ENCODE measurements at places on chromosomes 7 and 10.

DNA sequence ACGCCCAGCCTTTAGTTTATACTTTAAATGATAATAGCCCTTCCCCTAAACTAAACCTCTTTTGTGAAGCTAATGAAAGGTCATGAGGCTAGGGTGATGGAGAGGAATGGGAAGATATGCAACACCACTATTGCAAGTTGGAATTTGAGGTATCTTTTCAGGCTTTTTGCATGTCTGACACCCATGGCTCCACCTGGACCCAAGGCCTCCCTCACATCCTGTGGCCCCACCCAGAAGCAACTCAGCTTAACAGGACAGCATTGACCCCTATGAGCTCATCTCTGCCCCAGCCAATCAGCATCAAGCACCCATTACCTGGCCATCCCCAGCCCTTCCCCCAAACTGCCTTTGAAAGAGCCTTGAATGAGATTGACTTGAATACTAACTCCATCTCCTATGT, 674.2 kb upstream of the NRP1 start:
- H3K27ac ChIP-seq: no peak overlapping the region
- no peak for DNase-seq
- no peaks in the 10 kb centered on the region for H3K4me1 ChIP-seq
- no peaks in the 10 kb centered on the region for H3K36me3 ChIP-seq

- DNase-seq: no peak
- no peak overlapping the region for H3K4me3 ChIP-seq
- no peaks in the 10 kb centered on the region for H3K4me1 ChIP-seq
- no peaks in the 10 kb centered on the region for H3K27me3 ChIP-seq
These were observed 33.1 kb downstream of the SCRN1 start for GRCh38 chr7:29956487-29956836.

GRCh38 chr10:127303105-127303504, 106.7 kb upstream of the INSYN2A start:
- no peaks in the 10 kb centered on the region for H3K36me3 ChIP-seq
- H3K27me3 ChIP-seq: no peaks in the 10 kb centered on the region
- H3K27ac ChIP-seq: no peak overlapping the region
- no peaks in the 10 kb centered on the region for H3K4me1 ChIP-seq

- no peaks in the 10 kb centered on the region for H3K27me3 ChIP-seq
- H3K4me3 ChIP-seq: peak overlapping the region; percentile 84
- H3K4me1 ChIP-seq: 0 out of 2 replicates have a peak, but pooled peaks cover 11% of the 10 kb centered on the region
- no peaks in the 10 kb centered on the region for H3K36me3 ChIP-seq
These were observed 57.1 kb upstream of the PCGF5 start for GRCh38 chr10:91163269-91163868.

- no peak overlapping the region for H3K4me3 ChIP-seq
- H3K36me3 ChIP-seq: no peaks in the 10 kb centered on the region
- DNase-seq: no peak
These were observed 22.0 kb upstream of the CUX1 start for GRCh38 chr7:101795461-101795860.

DNA sequence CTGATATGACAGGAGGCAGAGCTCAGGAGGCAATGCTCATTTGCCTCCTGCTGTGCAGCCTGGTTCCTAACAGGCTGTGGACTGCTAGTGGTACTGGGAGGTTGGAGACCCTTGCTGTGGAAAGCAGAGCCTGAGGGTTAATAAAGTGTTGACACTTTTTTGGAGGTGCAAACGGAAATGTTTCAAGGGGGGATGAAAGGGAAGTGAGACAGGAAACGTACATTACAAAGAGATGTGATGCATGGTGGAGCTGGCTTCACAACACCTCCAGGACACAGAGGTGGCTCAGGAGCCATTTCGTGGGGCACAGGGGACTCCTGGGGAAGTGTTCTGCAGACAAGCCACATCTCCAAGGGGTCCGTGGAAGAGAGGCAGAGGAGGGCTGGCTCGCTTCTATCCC, 137.6 kb upstream of the SVIL start:
- H3K27me3 ChIP-seq: no peaks in the 10 kb centered on the region
- no peak for DNase-seq
- no peak overlapping the region for H3K4me3 ChIP-seq
- peaks cover 15% of the 10 kb centered on the region for H3K4me1 ChIP-seq

GRCh38 chr10:127649642-127650041, 87.3 kb upstream of the FOXI2 start:
- no peak overlapping the region for H3K27ac ChIP-seq
- no peak for DNase-seq
- no peaks in the 10 kb centered on the region for H3K27me3 ChIP-seq
- no peak overlapping the region for H3K4me3 ChIP-seq
- H3K36me3 ChIP-seq: no peaks in the 10 kb centered on the region

DNA sequence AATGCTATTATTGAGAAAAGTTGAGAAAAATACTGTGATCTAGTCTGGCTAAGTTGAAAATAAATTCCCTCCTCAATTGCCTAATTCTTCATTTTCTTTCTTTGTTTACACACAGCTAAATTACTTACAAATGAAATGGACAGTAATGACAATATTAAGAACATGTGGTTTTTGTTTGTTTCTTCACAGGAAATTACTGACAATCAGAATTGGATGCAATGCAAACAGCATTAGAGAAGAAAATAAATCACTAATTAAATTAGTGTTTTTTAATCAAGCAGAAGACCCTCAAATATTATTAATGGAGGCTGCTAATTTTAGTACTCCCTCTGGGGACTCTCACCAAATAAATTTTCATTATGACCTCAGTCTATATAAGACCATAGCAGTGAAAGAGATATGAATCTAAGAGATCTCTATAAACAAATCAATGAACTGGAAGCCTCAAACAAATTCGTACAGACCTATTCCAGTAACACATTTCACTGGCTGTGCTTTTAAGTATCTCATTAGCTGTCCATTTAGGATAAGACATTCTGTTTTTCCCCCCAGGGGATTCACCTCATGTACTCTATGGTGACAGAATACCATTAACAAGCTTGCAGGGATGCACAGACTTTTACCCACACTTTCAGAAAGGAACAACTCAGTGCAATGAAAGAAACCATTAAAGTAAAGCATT, 202.0 kb upstream of the DGKB start:
- H3K27me3 ChIP-seq: no peaks in the 10 kb centered on the region
- no peak overlapping the region for H3K27ac ChIP-seq
- H3K36me3 ChIP-seq: no peaks in the 10 kb centered on the region
- no peak for DNase-seq
- H3K4me1 ChIP-seq: no peaks in the 10 kb centered on the region
- H3K4me3 ChIP-seq: no peak overlapping the region

DNA sequence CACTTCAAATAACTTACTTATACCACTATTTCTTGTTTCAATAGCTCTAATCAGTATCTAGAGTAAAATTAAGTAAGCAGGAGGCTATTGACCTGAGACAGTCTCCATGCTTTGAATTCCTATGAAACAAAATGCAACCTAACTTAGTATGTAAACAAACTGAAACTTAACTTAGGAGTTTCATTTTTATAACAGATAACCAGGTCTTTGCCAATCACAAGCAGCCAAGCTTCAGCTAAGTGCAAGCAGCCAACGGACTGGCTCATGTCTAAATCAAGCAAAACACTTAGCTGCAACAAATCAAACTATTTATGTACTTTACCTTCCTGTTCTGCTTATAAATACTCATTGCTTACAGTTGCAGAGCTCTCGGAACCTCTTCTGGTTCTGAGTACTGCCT, 4.4 kb upstream of the GSTK1 start:
- H3K36me3 ChIP-seq: no peaks in the 10 kb centered on the region
- DNase-seq: no peak
- no peaks in the 10 kb centered on the region for H3K27me3 ChIP-seq
- H3K4me3 ChIP-seq: no peak overlapping the region
- H3K27ac ChIP-seq: peak overlapping the region; percentile 77
- peaks cover 40% of the 10 kb centered on the region for H3K4me1 ChIP-seq

- no peaks in the 10 kb centered on the region for H3K4me1 ChIP-seq
- DNase-seq: no peak
- H3K27ac ChIP-seq: no peak overlapping the region
- H3K4me3 ChIP-seq: no peak overlapping the region
- no peaks in the 10 kb centered on the region for H3K36me3 ChIP-seq
These were observed 22.9 kb upstream of the LARP4B start for GRCh38 chr10:954396-954795.

- H3K36me3 ChIP-seq: no peaks in the 10 kb centered on the region
- no peaks in the 10 kb centered on the region for H3K27me3 ChIP-seq
- peak overlapping the region; percentile 67 for H3K27ac ChIP-seq
- peaks cover 29% of the 10 kb centered on the region for H3K4me1 ChIP-seq
- DNase-seq: peak; percentile 87
These were observed 6.1 kb upstream of the NCAPG2 start for GRCh38 chr7:158710651-158711102.

DNA sequence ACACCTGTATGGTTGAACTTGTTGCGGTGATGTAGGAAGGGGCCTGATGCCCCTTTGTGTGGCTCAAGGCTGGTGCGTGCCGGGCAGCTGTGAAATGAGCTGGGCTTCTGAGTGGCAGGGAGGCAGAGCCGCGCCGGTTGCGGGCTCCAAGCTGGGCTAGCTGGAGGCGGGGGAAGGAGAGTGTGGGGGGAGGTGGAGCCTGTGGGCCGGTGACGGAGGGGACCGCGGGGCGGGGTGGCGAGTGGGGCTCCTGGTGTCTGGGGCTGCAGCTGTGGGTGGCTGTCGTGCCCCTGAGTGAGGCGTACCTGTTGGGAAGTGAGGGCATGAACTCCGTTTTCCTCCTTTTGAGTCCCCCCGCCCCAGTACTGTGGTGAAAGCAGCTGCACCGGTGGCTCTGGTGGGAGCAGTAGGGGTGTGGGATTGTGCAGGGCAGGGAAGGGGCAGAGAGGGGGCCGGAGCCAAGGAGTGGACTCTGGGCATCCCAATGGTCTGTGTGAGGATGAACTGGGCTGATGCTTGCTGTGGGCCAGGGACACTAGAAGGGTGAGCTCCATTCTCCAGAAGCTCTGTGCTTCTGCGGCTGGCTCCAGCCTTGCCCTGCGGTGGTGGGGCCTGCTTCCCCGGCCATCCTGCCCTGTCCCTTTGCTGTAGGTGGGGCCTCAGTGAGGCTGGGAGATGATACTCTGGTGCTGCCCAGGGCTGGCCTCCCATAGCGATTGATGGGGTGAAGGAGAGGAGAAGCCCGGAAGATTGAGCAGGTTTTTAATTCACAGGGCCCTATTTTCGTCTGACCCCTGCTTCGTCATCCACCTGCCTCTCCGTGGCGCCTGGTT, 41.7 kb downstream of the INPP5A start:
- no peak for DNase-seq
- no peaks in the 10 kb centered on the region for H3K36me3 ChIP-seq
- no peak overlapping the region for H3K4me3 ChIP-seq

DNA sequence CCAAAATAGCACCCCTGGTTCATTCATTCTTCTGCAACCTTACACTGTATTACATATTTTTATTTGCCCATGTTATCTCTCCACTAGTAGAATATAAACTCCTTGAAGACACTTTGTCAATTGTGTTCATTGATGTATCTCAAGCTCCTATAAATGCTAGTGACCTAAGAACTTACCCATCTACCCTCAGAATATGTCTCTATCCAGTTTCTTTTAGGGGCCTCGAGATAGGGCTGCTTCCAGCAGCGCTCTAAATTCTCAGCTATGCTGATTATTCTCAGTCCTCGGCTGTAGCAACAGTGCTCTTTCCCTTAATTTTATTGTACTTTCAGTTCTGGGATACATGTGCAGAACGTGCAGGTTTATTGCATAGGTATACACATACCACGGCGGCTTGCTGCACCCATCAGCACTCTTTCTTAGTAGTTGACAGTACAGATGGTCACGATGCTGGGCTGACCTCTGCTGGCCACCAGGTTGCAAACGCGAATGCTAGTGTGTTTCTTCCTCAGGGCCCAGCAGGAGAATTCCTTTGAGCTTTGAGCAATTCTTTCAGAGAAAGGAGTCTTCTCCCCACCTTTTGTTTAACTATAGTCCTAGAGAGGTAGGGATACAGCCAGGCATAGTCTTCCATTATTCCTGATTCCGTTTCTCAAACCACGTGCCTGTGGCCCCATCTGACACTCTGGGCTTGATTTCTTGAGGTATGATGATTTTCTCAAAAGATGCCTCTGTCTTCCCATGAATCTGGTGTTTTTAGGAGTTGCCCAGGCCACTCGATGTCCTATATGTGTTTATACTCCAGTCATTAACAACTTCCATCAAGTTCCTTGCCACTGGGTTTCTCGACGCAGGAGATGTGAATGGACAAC, 49.1 kb upstream of the CDC14C start:
- H3K36me3 ChIP-seq: no peaks in the 10 kb centered on the region
- no peak overlapping the region for H3K4me3 ChIP-seq
- no peak for DNase-seq
- H3K4me1 ChIP-seq: no peaks in the 10 kb centered on the region
- no peaks in the 10 kb centered on the region for H3K27me3 ChIP-seq

- no peak overlapping the region for H3K27ac ChIP-seq
- H3K27me3 ChIP-seq: no peaks in the 10 kb centered on the region
- H3K4me1 ChIP-seq: no peaks in the 10 kb centered on the region
- H3K36me3 ChIP-seq: no peaks in the 10 kb centered on the region
These were observed 112.8 kb downstream of the LARP4B start for GRCh38 chr10:818526-819220.

DNA sequence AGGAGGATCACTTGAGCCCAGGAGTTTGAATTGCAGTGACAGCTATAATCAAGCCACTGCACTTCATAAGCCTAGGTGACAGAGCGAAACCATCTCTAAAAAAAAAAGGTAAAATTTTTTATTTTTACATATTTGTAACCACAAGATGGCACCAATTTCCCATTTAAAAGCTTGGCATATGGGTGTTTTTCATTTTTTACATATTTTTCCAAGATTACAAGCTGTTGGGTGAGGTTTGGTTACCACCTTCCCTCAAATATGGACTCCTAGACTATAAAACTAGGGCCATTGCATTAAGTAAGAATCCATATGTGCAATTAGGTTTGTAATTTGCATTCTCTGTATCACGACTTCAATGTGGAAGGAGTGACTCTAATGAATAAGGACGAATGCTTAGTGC, 129.3 kb upstream of the ACBD5 start:
- H3K27ac ChIP-seq: no peak overlapping the region
- H3K27me3 ChIP-seq: peaks cover 17% of the 10 kb centered on the region
- no peak for DNase-seq
- H3K4me1 ChIP-seq: no peaks in the 10 kb centered on the region
- no peaks in the 10 kb centered on the region for H3K36me3 ChIP-seq

DNA sequence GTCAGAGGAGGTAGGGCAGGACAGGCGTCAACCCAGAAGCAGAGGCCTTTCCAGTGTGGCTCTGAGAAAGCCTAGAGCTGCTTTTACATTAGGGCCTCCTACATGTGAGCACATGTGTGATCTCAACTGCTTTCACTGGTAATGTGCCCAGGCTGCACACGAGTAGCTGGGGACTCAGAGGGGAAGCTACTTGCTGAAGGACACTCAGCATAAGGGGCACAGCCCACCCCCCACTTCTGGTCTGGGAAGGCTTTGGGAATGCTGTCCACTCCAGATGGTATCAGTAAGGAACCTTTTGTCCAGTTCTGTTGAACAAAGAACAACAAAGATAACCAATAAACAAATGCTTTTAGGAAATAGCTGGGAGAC, 18.9 kb downstream of the PRF1 start:
- no peak for DNase-seq
- H3K36me3 ChIP-seq: no peaks in the 10 kb centered on the region
- H3K4me3 ChIP-seq: no peak overlapping the region
- H3K27me3 ChIP-seq: peaks cover 12% of the 10 kb centered on the region
- no peak overlapping the region for H3K27ac ChIP-seq
